Activated CD4-positive, CD25-positive, alpha-beta regulatory T cell treated with anti-CD3 and anti-CD28 coated beads, Interleukin-2, amount 50 U/mL, for 72 hours (primary cell): ENCODE measurements at places on chromosomes 7 and 10.

DNA sequence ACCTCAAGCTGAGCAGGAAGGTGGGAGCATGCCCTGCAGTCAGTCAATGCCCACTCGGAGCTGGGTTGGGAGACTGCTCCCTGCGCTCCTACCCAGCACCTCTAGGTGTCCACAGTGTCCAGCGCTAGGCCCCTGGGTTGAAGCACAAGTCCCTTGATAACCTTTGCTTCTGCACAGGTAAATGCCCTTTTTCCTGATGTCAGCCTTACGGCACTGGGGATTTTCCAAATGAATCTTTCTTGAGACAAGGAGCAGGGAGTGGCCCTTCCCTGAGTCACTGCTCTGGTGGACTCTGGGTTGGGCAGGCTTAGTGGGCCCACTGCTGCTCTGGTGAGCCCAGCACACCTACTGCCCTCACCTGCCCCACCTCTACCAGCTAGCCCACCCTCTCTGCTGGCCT, 61.9 kb upstream of the OPN4 start:
- no peak for DNase-seq

DNA sequence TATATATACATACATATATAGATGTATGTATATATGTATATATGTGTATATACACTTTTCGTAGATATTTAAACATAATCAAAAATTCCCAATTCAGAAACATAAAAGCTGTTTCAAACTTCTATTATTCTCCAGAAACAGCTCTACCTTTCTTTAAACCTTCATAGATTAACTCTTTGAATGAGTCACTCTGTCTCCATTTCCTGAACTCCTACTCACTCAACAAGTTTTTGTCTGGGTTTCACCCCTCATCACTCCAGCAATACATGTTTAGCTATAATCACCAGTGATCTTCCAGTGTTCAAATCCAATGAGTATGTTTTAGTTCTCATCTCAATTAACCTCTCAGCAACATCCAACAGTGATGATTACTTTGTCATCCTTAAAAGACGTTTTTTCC, 9.6 kb downstream of the DGKB start:
- no peak for DNase-seq

DNA sequence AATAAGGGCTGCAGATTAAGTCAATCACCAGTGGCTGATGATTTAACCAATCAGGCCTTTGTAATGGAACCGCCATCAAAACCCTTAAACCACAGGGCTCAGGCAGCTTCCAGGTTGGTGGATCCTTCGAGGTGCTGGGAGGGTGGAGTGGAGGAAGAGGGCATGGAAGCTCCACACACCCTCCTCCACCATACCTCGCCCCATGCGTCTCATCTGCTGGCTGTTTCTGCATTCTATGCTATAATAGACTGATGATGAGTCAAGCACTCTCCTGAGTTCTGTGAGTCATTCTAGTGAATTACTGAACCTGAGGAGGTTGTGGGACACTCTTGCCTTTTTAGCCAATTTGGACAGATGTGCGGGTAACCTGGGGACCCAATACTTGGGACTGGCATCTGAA, 43.9 kb downstream of the CHST15 start:
- no peak for DNase-seq

- DNase-seq = no peak
Observed at GRCh38 chr10:3419719-3420495, 247.3 kb upstream of the PITRM1 start.
